ENCODE measurements at places on chromosomes 7 and 10.

GRCh38 chr7:53602817-53603418 lies 567.5 kb downstream of the POM121L12 start:
- no peak for DNase-seq

GRCh38 chr7:35007768-35008167 lies 29.5 kb downstream of the DPY19L1 start:
- no peak for DNase-seq

- no peak for DNase-seq
These were observed 813 bp upstream of the MTURN start for GRCh38 chr7:30133736-30134610.

DNA sequence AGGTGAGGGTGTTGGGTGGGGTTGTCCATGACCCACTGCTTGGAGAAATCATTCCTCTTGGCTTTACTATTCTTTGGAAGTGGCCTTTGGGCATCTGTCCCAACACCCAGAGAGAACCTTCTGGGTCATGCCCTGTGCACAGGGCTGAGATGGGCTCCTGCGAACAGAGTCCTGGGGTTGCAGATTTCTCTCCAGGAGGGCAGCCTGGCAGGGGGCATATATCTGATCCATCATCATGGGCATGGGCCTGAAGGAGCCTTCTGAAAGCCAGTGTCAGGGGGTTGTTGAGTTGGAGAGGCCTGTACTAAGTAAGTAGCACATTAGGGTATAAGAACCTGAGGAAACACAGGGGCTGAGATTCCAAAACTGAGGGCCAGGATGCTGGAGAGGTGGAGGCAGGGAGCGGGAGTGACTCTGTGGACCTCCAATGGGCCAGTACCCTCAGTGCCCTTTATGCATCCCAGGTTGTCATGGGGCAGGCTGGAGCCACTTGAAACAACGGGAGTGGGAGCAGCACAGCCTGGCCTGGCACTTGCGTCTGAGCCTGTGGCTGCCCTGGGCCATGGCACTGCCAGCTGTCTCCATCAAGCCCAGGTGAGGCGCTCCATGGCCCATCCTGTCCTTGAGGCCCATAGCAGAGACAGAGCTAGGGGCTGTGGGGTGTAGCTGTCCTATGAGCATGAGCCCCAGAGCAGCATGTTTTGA lies 203.7 kb downstream of the GRID1 start:
- DNase-seq, result no peak

- no peak for DNase-seq
These were observed 60.2 kb upstream of the CAMK2B start for GRCh38 chr7:44385434-44386138.

- no peak for DNase-seq
These were observed 20.8 kb upstream of the CDK1 start for GRCh38 chr10:60757420-60757895.

DNA sequence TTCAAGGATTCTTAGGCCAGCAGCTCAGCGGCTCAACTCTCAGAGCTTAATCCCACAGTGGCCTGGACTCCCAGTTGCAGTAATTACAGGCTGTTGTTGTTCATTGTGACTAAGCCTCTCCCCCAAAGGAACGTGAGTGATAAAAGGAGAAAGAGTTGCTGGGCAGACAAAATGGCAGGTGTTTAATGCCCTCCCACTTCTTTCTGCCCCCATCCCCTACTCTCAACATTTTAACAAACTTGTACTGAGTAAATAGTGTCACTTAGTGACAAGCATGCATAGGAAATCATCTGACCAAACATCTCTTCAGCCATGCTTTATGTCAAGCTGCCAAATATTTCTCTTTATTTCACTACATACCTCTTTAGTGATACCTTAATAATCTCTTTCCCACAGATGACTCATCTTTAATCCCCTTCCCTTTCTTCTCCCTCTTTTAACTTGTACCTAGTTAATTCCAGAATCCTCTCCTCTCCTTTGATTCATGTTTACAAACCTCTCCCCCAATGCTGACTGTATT lies 12.4 kb upstream of the MTERF1 start:
- DNase-seq, result no peak

DNA sequence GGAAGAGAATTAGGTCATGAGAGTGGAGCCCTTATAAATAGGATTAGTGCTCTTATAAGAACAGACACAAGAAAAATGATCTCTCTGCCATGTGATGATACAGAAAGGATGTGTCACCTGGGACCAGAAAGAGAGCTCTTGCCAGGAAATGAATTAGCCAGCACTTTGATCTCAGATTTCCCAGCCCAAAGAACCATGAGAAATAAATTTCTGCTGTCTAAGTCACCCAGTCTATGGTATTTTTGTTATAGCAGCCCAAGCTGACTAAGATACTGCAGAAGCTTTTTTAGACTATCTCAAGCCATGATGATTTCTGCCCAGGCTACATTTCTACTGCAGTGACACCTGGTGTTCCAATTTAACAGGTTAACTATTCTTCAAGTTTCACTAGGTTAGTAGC lies 84.8 kb downstream of the RSU1 start:
- DNase-seq, result no peak

- DNase-seq, result no peak
These were observed 85.9 kb upstream of the PLXDC2 start for GRCh38 chr10:19730167-19730906.

- peak; percentile 97 for DNase-seq
These were observed 204.9 kb downstream of the DOCK4 start for GRCh38 chr7:112001091-112001826.

DNA sequence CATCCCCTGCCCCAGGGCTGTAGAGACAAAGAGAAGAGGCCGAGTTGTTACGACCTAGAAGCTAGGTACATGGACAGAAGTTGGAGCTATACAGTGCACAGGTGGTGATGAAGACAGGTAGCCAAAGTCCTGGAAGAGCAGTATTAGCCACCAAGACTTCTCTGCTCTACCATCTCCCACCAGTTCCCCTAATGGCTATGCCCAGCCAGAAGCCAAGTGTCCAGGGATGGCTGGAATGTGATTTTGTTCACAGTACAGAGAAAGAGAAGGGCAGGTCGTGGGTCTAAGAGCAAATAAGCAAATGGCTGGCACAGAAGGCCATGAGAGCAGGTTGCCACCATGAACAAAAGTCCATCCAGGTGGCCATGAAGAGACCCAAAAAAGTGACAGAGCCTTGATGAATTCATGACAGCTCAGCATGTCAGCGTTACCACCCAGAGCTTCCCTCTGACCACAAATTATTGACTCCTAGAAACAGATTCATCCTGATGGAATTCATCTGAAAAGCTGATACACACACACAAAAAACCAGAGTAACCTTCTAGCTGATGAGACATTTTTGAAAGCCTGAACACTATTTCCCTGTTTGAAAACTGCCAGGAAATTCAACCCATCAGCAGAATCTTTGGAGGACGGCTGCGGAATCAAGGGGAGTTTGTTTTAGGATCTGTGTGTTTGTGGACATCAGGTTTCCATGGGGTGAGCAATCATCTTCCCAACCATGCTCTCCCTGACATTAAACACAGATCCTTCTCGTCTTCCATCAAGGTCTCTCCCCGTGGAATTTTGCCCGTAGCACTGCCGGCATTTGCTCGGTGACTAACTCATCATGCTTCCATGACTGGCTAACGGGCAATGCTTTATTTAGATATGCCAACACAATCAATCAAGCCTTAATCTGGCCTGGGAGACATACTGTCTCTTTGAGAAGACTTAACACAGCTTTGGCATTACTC lies 906.7 kb upstream of the AUTS2 start:
- DNase-seq, result no peak

- DNase-seq, result no peak
These were observed 36.3 kb upstream of the VSIR start for GRCh38 chr10:71809628-71810027.

GRCh38 chr10:101901340-101901739 lies 57.7 kb upstream of the KCNIP2 start:
- DNase-seq, result no peak

GRCh38 chr7:105932835-105933477 lies 30.1 kb upstream of the CDHR3 start:
- no peak for DNase-seq

DNA sequence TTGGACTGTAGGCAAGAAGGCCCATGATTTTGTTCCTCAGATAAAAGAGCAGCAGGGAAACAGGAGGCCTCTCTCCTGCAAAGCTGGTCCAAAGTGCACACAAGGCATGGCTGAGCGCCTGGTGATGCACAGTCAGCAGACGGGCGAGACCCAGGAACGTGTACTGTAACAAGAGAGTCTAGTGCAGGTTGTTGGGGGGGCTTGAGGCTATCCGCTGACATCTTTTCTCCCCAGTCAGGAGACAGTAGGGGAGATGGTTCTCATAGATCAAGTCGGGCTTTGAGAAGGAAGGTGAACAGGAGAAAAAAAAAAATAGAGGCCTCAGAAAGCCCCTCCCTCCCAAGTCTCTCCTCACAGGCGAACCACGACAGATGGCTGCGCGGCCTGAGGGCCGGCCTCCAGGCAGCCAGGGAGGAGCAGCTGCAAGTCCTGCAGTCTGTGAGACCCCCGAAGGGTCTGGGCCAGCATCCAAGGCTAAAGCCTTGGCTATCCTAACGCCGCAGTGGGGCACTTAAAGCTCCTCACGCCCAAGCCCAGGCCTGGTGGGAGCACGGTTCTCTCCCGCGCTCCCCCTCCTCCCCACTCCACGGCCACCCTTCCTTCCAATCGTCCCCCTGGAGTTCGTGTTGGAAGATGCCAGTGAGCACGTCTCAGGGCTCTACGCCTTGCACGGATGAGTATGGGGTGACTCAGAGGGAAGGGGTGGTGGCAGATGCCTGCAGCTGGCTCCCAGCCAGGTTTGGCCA lies 68.3 kb downstream of the PRKAG2 start:
- DNase-seq, result peak; percentile 30

GRCh38 chr7:17549406-17549805 lies 251.0 kb downstream of the AHR start:
- DNase-seq, result no peak

DNA sequence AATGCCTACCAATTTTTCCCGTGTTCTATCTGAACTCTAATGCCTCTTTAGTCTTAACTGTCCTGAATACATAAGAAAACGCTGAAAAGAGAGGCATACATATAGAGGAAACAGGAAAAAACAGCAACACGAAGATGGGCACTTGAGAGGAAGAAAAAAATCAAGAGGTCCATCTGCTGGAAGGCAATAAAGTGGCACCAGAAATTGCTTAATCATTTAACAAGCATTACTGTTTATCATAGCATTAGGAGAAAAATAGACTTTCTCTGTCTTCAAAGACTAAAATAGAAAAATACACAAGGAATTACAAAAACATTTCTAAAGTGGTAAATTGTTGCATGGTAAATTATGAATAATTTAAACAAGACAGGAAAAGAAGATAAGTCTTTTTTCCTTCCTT lies 35.0 kb downstream of the NSUN6 start:
- DNase-seq, result no peak

DNA sequence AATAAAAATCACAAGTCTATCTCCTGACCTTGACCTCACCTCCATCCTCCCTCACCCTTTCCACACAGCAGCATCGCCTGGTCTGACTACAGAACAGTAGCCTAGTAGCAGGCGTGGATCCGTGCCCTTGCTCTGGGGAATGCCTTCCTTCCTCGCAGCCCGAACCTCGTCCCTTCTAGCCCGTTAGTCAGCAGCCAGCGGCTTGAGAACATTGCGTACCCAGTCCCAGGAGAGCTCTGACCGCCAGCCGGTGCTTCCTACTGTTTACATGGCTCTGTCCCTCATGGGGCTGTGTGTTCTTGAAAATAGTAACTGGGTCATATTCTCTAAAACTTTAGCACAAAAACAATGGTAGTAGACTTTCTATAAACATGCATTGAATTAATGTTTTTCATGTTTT lies 682.7 kb upstream of the IGFBP3 start:
- no peak for DNase-seq

DNA sequence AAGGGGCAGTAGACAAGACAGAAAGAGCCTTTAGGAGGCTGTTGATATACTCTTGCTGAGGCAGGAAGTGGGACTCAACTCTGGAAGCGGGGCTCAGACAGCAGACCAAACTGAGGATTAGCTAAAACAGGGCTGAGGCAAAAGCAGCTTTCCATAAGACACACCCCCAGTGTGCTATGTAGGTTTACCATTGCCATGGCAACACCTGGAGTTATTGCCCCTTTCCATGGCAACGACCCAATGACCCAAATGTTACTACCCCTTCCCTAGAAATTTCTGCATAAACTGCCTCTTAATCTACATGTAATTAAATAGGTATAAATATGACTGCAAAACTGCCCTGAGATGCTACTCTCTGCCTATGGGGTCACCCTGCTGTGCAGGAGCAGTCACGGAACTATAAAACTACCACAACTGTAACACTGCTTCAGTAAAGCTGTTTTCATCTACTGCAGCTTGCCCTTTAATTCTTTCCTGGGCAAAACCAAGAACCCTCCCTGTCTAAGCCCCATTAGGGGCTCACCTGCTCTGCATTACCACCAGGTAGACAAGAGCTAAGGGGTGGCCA lies 348.4 kb upstream of the PODXL start:
- no peak for DNase-seq

- no peak for DNase-seq
These were observed 254.3 kb downstream of the CDK14 start for GRCh38 chr7:90850471-90850870.

GRCh38 chr7:73557397-73558257 lies at the start of gene BCL7B:
TSS of gene BCL7B (minus strand) at chr7:73557690. CDS start at chr7:73557578, 112 bp downstream.
- peak; percentile 74 for DNase-seq

DNA sequence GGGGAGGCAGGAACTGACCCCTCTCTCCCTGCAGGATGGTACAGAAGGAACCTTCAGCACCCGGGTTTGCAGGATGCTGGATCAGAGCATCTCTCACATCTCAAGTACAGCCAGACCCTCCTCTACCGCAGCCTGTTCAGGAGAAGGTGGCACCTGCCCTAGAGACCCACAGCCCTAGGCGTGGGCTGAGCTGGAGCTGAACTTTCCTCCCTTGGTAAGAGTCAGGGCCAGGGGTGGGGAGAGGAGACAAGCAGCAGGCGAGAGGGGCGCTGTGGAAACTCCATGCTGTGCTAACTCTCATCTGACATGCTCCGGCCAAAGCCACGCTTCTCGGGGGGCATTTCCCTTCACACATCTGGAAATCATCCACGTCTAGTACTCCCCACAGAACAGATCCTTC lies 154.4 kb downstream of the DIP2C start:
- no peak for DNase-seq

DNA sequence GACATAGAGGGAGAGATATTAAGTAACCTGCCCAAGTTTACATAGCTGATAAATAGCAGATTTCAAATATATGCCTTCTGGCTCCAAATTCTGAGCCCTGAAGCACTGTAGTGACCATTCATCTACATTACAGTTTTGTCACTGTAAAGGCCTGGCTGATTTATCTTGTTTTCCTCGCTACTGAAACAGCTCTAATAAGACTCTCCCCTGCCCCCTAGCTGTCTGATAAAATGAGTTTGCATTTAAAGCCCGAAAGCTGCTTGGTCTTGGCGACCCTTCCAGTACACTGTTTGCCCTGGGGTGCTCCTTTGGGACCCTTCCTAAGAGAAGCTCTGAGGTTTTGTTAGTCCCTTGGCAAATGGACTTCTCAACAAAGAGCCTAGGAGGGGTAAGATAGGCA lies 59.7 kb upstream of the RAB11FIP2 start:
- no peak for DNase-seq

- DNase-seq, result no peak
These were observed 66.9 kb downstream of the FOXL3 start for GRCh38 chr7:356691-357462.

- DNase-seq, result no peak
These were observed 93.0 kb upstream of the KCTD7 start for GRCh38 chr7:66535414-66536329.

GRCh38 chr7:80279760-80280159 lies 145.1 kb downstream of the GNAI1 start:
- DNase-seq, result no peak

- no peak for DNase-seq
These were observed 1.1 kb downstream of the DDIT4 start for GRCh38 chr10:72274730-72275350.

GRCh38 chr7:114539575-114539974 lies 125.0 kb downstream of the FOXP2 start:
- DNase-seq, result peak; percentile 10
